ENCODE measurements at places on chromosomes 3 and 15. TPM values are rescaled to one million over a fixed set of nuclear protein-coding genes. Genes with fewer than 3 reads are reported as not detected.

DNA sequence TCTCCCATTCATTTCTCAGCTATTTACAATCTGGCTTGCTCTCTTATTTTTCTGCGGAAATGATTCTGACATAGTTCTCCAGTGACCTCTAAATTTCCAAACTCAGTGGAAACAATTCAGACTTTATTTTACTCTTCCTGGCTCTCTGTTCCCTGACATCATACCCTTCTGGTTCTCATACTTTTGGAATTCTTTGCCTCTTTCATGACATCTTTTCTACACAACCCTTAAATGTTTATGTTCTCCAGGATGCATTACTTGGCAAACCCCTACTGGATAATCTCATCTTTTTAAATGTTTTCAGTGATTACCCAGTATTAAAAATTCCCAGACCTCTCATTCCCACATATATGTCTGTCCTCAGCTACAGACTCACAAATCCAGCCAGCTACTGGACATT lies 23.9 kb upstream of the PLSCR4 start:
- peak; percentile 86 for DNase-seq

The SLC12A1 gene
- total RNA-seq = not detected

GRCh38 chr3:50261505-50261904 lies 7.4 kb upstream of the SEMA3B start:
- no peak for DNase-seq

DNA sequence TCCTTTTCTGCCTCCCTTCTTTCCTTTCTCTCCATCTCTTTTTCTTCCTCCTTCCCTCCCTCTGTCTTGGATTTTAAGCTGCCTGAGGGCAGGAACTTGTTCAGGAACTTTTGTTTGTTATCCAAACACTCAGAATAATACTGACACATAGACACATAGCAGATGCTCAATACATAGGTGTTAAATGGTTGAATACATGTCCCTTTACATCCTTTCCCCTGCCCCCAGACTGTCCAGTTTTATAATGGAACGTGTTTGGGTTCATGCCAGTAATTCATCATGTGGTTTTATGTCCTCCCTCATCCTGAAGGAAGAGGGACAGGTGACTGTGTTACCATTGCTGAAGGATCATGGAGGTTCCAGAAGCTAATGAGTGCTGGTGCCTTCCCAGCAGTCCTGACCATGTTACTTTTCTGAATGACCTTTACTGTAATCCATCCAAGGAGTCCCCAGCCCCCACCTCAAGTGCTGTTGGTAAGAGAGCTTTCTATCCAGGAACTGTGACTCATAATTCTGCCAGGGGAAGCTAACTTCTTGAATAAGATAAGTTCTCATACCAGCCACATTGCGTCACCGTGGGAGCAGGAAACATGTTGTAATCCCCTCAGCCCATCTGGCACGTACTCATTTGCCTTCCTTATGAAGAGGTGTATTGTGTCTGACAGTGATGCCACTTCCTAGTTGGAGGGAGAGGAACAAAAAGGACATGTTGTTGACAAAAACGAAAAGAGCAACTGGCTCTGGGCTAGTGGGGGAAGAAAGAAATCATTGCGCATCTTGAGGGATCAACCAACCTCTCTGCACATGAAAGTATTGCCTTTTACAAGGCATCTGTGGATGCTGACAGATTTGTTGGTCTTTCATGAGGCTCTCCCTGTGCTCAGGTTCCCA lies 52.4 kb downstream of the IL1RAP start:
- DNase-seq = peak; percentile 100

The SIDT1 gene
- not detected for total RNA-seq

DNA sequence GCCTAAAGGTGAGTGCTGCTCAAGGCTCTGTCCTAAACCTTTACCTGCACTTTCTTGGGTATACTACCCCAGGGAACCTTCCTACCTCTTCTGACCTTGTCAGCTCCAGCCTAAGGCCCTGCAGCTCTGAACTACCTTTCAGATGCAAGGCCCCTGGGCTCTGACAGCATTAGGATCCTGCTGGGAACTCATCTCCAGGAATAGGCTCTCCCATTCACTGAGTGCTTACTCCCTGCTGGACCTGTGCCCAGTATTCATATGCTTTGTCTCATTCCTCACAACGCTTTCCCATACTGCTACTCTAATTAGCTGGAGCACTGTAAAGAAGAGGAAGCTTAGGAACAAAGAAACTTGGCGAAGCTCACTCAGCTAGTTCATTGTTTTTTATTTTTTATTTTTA lies 53.8 kb upstream of the RAB6B start:
- DNase-seq = no peak

DNA sequence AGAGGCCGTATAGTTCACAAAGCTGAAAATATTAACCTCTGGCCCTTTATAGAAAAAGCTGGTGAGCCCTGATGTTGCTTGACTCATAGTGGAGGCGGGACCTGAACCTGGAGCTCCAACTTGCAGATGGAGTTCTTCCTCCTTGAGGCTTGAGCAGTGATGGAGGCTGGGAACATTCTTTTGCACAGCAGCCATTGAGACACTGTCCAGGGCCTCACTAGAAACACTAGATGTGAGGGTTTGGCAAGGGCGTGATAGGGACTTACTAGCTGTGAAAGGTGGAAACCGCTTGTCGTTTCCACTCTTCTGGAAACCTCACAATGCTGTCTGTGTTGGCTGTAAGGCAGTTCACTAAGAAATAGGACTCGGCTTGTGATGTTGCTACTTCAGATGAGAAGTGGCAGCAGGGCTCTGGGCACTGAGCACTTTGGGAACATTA lies 12.5 kb downstream of the SMAD6 start:
- peak; percentile 68 for DNase-seq

The CCR2 gene
- total RNA-seq = not detected

- peak; percentile 98 for DNase-seq
Observed at GRCh38 chr15:59372352-59373211, at the start of gene MYO1E. TSS of gene MYO1E (minus strand) at chr15:59372871. CDS start at chr15:59372500, 371 bp downstream.

The THRB gene
- total RNA-seq = 5.2 TPM

All from fibroblast of villous mesenchyme (primary cell).